ENCODE measurements at places on chromosomes 16 and 17.

- no peak for DNase-seq
Measured at GRCh38 chr17:34885076-34885475, 76.2 kb downstream of the CCT6B start.

GRCh38 chr16:19613834-19614233, 58.3 kb downstream of the VPS35L start:
- DNase-seq: no peak

GRCh38 chr17:18991531-18992315, 12.8 kb downstream of the FAM83G start:
- DNase-seq: no peak

DNA sequence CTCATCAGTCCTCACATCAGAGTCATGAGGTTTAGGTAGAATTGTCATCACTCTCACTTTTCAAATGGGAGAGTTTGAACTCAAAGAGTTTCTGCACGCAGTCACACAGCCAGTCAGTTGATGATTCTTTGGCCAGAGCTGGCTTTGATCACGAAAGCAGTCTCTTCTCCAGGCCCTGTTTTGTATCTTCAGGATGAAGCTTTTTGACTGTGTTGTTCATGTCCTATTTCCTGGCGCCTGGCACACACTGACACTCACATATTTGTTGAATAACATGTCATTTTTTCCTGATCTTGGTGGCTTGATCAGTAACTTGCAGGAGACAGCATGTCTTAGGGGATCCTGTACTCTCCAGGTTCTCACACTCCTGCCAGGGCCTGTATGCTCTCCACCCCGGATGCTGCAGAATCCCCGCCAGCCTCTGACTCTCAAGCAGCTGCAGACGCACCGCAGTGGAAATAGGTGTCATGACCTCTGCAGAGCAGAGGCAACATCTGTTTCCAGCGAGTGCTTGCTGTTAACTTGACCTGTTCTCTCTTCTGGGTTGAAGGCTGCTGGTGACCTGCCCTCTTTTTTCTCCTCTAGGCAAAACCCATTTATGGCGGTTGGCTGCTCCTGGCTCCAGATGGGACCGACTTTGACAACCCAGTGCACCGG, 33.0 kb downstream of the MPRIP start:
- no peak for DNase-seq

- no peak for DNase-seq
Measured at GRCh38 chr16:86823888-86824671, 245.7 kb downstream of the FOXL1 start.
